Activated CD8-positive, alpha-beta memory T cell treated with anti-CD3 and anti-CD28 coated beads for 24 hours (primary cell): ENCODE measurements at places on chromosomes 1 and 21.

DNA sequence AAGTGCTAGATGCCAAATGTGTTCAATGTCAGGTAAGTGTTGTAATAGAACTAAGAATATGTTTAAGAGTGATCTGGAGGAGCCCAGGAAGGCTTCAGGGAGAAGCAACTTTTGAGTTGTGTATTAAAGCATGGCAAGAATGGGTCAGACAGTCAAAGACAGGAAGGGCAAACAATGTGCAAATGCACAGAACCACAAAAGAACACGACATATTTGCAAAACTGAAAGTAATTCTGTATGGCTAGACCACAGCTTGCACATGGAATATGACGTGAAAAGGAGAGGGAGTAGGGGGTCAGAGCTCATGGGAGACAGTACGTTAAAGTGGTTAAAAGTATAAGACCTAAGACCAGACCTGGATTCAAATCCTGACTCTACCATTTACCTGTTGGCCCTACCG lies 7.1 kb upstream of the SORT1 start:
- DNase-seq = no peak

DNA sequence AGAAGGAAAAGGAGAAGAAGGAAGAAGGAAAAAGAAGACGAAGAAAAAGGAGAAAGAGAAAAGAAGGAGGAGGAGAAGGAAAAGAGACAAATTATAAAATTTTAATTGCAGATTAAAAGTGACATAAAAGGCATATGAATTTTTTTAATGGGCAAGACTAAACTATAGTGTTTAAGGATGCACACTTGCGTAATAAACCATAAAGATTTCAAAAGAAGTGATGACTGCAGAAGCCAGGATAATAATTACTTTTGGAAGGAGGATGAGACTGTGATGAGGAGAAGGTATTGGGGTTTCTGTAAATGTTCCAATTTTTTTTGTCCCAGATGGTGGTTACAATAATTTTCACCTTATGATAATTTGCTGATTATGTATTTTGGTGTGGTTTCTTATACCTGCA lies 243.1 kb upstream of the PKN2 start:
- no peak for DNase-seq

GRCh38 chr21:44955141-44955797 lies 15.4 kb downstream of the SLX9 start:
- no peak for DNase-seq

GRCh38 chr1:63821091-63822005 lies 47.5 kb downstream of the ROR1 start:
- DNase-seq = no peak

DNA sequence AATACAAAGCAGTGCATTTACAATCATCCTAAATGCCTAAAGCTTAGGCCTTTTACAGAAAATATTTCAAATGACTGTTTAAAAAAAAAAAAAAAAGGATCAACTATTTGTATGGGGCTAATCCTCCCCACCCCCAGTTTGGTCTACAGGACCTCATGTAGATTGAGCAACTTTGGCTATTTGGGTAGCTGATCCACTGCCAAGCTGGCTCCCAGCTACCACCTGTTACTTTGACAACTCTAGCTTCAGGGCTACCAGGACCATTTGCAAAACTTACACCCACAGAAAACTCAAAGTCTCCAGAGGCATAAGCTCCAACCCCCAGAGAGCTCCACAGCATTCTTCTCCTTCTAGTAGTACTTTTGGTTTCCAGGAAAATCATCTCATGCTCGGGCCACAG lies 29.4 kb downstream of the JAK1 start:
- no peak for DNase-seq

GRCh38 chr1:116722016-116722838 lies 32.0 kb upstream of the CD2 start:
- DNase-seq = no peak

GRCh38 chr1:100188617-100189016 lies 10.6 kb upstream of the LRRC39 start:
- DNase-seq = no peak

DNA sequence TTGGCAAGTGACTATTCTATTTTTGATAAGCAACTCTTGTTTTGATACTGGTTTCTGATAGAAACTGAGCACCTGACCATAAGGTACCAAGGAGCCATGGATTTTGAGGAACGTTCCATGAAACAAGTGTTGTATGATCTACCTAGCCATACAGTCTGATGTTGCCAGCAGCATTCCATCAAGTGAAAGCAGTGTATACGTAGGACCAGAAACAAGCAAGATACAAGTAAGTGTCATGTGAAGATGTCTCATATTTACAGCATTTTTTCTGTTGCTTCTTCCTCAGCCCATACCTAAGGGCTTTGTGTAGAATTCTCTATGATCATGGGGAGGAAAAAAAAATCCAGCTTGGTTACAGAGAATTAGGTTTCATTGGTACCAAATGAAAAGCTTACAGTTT lies 55.6 kb upstream of the RABGAP1L start:
- no peak for DNase-seq

GRCh38 chr1:179089827-179090482 lies 8.1 kb downstream of the TOR3A start:
- DNase-seq = peak; percentile 33

- no peak for DNase-seq
Observed at GRCh38 chr1:192817246-192817645, 8.4 kb downstream of the RGS2 start.

GRCh38 chr1:246907472-246907871 lies 24.3 kb downstream of the AHCTF1 start:
- DNase-seq = no peak

GRCh38 chr1:6253380-6253779 lies 7.5 kb downstream of the GPR153 start:
- no peak for DNase-seq

DNA sequence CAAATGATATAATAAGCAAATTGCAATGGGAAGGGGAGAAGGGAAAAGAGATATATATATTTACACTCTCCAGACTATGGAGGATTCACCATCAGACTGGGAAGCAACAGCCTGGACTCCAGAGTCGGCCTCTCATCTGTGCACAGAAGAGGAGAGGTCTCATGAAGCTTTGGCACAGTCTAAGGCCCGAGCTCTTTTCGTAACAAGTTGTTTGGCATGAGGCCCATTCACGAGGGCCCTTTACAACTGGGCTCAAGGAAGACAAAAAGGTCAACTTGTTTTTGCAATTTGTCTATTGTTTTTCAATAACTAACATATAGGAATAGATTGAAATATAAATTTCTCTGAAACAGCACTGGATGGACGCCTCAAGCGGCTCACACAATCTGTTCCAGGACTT lies 66.7 kb upstream of the AJAP1 start:
- DNase-seq = no peak

DNA sequence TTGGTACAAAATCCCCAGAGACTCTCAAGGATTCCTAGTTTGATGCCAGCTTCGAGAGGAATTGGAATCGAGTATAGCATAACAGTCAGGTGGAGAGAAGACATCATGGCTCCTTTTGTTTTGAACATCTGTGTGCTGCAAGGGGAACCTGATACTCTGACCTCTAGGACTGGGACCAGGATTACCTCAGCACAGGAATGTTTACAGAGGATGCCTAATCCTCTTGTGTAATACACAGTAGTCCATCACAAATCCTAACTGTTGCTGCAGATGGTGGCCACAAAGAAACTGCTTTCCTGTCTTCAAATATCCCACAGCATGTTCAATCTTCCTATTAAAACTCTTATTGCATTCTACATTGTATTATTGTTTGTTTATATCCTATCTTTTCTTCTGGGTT lies 111.8 kb upstream of the PRMT6 start:
- DNase-seq = no peak

GRCh38 chr1:232589812-232590743 lies 39.9 kb downstream of the SIPA1L2 start:
- DNase-seq = no peak

DNA sequence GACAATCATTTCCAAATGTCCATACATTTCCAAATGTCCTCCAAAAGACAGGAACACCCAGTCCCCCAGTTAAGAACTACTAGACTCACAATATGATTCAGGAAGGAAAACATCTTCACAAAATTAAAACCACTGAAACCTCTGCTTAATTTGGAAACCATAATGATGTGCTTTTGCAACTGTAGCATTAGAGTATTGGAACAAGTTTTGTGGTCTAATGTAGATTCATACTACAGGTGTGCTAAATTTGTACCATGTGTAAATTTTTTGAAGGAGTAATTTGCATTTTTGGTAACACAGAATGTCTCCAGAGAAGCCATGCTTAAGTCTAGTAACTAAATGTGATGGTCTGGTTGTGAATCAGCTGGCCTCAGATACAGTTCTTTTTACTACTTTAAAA lies 129.6 kb downstream of the DPYD start:
- DNase-seq = no peak

GRCh38 chr1:69497441-69498221 lies 70.1 kb upstream of the LRRC7 start:
- no peak for DNase-seq

DNA sequence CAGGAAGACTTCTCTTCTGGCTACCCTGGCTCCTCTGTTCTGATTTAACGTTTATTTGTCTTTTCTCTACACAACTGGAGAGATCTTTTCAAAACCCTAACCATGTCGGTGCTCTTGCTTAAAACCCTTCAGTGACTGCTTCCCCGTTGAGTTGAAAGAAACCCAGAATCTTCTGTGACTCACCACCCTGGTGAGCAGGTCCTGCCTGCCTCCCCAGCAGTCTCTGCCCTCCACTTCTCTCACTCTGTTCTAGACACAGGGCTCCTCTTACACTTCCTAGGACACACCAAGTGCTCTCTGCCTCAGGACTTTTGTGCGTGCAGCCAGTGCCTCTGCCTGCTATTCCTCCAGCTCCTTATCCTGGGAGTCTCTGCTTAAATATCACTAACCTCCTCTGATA lies 131.4 kb downstream of the IER5 start:
- DNase-seq = no peak

DNA sequence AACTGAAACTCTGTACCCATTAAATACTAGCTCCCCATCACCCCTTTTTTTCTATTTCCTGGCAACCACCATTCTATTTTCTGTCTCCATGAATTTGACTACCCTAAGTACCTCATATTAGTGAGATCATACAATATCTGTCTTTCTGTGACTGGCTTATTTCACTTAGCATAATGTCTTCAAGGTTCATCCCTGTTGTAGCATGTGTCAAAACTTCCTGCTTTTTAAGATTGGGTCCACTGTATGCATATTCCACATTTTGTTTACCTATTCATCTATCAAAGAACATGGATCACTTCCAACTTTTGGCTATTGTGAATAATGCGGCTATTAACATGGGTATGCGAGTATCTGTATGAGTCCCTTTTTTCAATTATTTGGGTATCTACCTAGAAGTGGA lies 181.6 kb upstream of the ZNHIT6 start:
- DNase-seq = no peak

DNA sequence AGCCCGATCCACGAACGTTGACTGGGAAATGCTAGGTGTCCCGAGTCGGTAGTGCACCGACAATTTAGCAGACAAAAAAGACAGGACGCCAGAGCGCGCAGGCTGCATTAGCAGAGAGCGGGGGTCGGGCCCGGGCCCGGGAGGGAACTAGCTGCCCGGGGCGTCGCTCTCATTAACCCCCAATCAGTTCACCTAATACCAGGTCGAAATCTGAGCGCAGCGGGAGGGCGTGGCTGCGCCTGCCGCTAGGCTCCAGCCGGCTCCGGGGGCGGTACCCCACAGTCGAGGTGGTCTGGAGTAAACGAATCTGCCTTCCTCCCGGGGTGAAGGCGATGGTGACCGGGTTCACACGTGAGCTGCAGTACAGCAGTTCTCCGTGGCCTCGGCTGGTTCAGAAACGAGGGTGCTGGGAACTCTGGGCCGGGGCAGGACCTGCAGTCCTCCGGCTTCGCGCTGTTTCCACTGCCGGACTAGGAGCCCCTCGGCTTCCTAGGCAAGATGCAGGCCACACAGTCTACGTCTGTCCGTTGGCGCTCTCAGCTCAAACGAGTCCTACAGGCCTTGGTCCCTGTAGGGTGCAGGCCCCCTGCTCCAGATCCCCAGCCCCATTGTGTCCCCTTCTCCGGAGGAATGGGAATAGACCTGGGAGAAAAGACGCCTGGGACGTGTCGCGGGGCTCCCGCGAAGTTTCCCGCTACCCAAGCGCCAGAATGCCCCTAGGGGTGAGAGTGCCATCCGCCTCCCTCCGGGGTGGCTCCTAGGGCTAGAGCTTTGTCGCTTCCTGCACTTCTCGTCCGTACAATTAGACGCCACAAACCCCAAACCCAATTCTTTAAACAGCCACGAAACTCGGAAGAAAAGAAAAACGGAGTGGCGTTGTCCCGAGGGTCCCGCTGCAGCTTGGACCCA lies 2.0 kb downstream of the GFI1 start:
- peak; percentile 90 for DNase-seq

- no peak for DNase-seq
Observed at GRCh38 chr1:39900662-39901463, 854 bp downstream of the MYCL start.

DNA sequence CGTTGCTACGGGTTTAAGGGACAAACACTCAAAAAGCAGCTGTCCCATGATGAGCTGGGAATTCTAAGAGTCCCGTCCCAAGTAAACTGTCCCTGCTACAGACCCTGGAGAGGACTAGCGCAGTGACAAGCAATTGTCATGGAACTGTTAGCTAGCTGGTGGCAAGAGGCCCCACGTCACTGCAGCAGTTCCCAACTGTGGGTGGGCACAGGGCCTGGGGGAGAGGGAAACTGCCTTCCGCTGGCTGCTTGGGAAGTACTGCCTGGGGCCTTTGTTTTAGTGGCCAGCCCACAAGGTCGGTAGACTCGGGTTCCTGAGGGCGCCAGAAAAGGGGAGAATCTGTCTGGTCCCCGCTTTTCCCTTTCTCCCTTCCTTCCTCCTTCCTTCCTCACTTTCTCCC lies 97.4 kb downstream of the LACTBL1 start:
- DNase-seq = no peak

- no peak for DNase-seq
Observed at GRCh38 chr1:189619682-189620332, 857.9 kb downstream of the BRINP3 start.

DNA sequence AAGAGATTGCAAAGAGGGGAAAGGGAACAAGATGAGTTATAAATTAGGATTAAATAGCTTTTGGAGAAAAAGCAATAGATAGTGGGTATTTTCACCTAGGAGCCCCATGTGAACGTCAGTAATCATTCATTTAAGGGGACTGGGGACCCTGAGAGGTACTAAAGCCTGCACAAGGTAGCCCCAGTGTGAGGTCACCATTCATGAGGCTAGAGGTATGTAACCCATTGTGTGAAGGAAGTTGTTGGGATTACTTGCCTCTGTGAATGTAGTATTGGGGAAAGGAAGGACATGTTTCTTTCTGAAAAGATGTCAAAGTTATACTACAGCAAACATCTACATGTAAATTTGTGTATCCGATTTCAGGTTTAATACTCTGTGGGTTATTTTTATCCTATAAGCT lies 276.8 kb downstream of the TBX15 start:
- no peak for DNase-seq
